ENCODE measurements at places on chromosomes 12 and 14. TPM values are rescaled to one million over a fixed set of nuclear protein-coding genes. Genes with fewer than 3 reads are reported as not detected.

DNA sequence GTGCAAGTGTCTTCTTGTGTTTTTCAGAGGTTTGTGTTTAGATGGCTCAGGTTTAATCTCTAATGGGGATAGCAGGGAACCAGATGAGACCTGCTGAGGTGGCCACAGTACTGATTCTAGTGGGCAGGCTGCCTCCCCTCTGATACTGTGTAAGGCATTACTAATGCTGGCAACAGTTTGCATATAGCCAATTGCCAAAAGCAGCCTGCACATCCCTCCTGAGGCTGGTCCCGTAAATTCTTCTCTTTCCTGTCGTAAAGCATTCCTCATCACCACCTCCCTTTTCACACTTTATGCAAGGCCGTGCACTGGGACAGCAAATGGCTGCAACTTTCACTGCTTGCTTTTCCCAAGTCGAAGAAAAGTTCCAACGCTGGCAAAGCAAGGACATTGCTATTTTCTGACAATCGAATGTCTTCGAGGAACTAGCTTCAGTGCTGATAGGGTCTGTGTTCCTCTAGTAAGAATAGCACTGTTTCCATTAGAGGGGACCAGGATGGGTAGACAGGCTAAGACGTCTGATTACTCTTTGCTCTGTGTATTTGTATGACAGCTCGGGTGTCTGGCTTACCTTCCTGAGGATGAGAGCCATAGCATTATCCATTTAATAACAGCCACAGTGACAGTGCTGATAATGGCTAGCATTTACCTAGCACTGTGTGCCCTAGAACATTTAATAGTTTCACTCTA, 178.2 kb upstream of the HIF1A start:
- DNase-seq = no peak

- DNase-seq = no peak
Observed at GRCh38 chr14:56514663-56515371, 64.8 kb upstream of the TMEM260 start.

- DNase-seq = no peak
Observed at GRCh38 chr14:101502761-101503392, 58.4 kb upstream of the DIO3 start.

- no peak for DNase-seq
Observed at GRCh38 chr12:122063694-122064024, 14.9 kb upstream of the MLXIP start.

- no peak for DNase-seq
Observed at GRCh38 chr12:57223191-57224165, 6.0 kb upstream of the SHMT2 start.

Gene TPH2
- not detected for polyA plus RNA-seq

Gene NID2
- polyA plus RNA-seq = 129 TPM
